Stimulated activated CD4-positive, alpha-beta T cell treated with anti-CD3 and anti-CD28 coated beads, Interleukin-4, amount 100 ng/mL, for 48 hours (primary cell): ENCODE measurements at places on chromosomes 13 and 19.

DNA sequence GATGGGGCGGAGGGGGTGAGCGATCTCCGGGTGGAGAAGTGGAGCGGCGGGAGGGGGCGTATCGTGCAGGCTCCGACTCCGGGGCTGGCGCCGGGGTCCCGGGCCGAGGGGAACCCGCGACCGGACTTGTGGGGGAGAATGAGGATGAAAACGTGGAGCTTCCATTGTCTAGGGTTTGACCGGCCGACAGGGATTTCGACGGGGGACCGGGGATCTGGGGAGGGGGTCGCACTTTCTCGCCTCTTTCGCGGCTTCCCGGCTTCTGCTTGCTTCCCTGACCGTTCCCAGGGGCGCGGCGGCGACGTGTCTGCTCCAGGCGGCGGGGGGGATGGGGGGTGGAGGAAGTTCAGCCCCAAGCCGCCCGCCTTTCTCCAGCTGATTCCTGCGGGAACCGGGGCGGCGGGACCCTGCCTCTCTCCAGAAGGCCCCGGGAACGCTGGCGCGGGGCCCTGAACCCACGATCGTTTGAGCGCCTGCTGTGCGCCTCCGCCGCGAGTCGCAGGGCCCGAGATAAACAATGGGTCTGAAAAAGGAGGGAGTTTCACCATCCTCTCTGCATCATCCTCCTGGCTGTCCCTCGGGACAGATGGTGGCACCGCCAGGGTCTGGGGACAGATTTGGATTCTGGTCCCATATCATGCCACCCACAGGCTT is 790 bp downstream of the TPM4 start:
- DNase-seq: no peak

DNA sequence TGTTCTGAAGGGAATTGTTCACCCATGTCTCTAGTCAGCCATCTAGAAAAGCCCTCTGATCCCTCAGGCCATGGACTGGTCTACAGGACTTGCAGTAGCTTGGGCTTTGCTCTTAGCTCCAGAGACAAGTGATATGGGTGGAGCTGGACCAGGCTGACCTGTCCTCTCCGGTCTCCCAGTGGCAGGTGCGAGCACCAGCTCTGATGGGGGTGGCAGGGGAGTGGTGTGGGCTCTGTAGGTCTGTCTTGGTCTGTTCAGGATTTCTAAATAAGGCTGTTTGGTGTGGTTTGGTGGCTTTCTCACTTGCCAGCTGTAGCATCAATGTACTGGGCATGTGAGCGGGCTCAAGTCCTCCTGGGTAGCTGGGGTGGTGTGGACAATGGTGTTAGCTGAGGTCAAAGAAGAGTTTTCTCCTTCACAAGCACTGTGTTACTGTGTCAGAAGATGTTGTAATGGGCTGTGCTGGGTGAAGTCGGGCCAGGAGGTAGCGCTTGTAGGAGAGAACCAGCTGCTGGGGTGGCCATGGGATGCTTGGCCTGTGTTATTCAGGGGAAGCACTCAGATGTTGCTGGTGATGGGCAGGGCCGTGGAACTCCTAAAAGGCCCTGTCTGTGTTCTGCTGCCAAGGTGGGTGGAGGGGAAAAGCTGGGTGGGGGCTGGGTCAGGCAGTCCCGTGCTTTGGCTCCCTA is 16.9 kb downstream of the GPC6 start:
- no peak for DNase-seq

- DNase-seq: no peak
Measured at GRCh38 chr13:63011996-63012395, 1596.3 kb upstream of the PCDH20 start.

- DNase-seq: no peak
Measured at GRCh38 chr13:50543782-50544181, 299.7 kb downstream of the DLEU7 start.

- no peak for DNase-seq
Measured at GRCh38 chr19:40774916-40775631, at the start of gene MIA. Gene MIA (plus strand): TSS chr19:40775521. CDS start chr19:40775543, 22 bp downstream.

- no peak for DNase-seq
Measured at GRCh38 chr13:23770428-23770827, 118.8 kb downstream of the MIPEP start.
